Left hindlimb (tissue), 1 donor: ENCODE measurements at places on chromosomes 16 and 17.
A peak's percentile ranks its signal among the peaks of the same experiment; 100 is the strongest.

DNA sequence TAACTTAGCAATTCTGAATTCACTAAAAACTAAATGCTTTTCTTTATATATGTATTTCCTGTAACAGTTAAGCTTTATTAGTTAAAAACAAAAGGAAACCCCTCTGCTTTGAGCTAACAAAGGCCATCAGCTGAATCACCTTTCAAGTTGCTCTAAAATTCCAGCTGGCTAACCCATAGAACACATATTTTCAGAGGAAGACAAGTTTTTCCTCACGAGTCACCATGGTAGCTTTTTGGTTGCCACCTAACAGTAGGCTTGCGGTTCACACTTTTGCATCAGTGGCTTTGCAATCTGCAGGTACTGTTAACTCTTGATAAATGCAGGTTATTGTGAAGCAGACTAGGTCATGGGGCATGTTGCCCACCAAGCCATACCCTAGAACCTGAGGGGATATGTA lies 57.6 kb upstream of the IRX5 start:
- DNase-seq, result no peak

GRCh38 chr16:8183176-8184099 lies 406.9 kb downstream of the TMEM114 start:
- no peak for DNase-seq

GRCh38 chr16:1781254-1781653 lies 1.1 kb downstream of the SPSB3 start:
- no peak for DNase-seq

DNA sequence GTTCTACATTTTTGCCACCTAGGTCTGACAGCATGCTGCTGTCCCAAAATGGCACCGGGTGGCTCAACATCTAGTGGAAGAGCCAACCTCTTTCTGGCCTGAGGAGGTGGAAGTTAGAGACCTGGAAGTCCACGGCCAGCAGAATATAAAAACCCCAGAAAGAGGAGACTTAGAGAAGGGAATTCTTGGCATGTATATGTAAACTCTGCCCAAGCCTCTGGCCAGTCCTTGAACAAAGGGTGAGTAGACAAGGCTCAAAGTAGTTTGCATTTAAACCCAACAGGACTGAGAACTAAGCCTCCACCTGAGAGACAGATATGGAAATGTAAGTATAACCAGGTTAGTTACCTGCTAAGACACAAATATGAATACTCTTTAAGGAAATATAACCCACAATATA lies 210.3 kb downstream of the GRIN2A start:
- no peak for DNase-seq

- DNase-seq, result no peak
These were observed 88.5 kb downstream of the KCNJ12 start for GRCh38 chr17:21464611-21465021.

DNA sequence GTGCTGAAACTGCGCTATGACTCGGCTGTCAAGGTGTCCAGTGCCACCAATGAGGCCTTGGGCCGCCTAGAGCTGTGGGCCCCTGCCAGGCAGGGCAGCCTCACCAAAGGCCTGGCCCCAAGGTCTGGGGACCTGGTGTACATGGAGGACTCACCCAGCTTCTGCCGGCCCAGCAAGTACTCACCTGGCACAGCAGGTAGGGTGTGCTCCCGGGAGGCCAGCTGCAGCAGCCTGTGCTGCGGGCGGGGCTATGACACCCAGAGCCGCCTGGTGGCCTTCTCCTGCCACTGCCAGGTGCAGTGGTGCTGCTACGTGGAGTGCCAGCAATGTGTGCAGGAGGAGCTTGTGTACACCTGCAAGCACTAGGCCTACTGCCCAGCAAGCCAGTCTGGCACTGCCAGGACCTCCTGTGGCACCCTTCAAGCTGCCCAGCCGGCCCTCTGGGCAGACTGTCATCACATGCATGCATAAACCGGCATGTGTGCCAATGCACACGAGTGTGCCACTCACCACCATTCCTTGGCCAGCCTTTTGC lies 25.0 kb downstream of the WNT9B start:
- DNase-seq, result no peak

- DNase-seq, result no peak
These were observed 127.8 kb downstream of the CPPED1 start for GRCh38 chr16:12675852-12676251.

- no peak for DNase-seq
These were observed 5.1 kb downstream of the ETV4 start for GRCh38 chr17:43540821-43541674.

DNA sequence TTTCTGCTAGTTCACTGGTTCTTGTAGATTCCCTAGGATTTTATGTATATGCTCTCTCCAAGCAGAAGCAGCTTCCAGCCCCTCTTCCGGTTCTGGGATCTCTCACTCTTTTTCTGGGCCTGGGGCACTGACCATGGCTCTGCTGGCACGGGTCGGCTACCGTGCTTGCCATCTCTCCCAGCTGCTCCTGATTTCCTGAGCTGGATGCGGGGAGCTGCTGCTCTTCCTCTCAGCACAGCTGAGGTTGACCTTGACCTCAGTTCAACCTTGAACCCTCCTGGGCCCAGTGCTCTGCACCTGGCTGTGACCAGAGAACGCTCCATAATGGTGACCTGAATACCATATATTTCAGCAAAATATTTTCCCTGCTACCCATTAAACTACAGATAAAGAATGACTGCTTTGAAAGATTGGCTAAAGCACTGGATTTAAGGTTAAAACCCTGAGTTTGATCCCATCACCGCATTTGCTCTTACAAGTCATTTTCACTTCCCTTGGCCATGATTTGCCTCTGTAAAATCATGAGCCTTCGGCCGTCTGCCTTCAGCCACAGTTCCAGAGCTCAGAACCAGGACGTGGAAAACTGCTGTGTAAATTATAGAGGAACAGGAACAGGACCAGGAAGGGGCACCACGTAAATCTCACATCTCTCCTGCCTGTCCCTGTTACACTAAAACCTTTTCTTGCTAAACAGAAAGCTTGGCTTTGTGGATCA lies 130.8 kb upstream of the CHMP6 start:
- DNase-seq, result peak; percentile 5

DNA sequence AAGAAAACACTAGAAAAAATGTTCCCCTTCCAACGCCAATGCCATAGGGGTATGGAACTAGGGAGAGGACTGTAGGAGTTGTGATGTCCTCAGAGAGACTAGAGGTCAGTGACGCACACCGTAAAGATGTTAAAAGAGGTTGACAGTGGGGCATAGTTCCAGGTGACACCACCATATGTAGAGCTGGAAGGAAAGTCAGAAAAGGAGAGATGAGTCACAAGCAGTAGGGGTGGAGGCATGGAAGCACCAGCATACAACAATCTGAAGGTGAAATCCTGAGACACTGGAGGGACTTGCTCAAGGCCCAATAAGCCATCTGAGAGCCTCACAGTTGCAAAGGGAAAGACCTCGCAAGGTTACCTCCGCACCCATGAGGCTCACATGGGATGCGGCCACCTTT lies 76.0 kb downstream of the ZNF18 start:
- DNase-seq, result no peak

- no peak for DNase-seq
These were observed 5.4 kb downstream of the MEAK7 start for GRCh38 chr16:84498859-84499620.

DNA sequence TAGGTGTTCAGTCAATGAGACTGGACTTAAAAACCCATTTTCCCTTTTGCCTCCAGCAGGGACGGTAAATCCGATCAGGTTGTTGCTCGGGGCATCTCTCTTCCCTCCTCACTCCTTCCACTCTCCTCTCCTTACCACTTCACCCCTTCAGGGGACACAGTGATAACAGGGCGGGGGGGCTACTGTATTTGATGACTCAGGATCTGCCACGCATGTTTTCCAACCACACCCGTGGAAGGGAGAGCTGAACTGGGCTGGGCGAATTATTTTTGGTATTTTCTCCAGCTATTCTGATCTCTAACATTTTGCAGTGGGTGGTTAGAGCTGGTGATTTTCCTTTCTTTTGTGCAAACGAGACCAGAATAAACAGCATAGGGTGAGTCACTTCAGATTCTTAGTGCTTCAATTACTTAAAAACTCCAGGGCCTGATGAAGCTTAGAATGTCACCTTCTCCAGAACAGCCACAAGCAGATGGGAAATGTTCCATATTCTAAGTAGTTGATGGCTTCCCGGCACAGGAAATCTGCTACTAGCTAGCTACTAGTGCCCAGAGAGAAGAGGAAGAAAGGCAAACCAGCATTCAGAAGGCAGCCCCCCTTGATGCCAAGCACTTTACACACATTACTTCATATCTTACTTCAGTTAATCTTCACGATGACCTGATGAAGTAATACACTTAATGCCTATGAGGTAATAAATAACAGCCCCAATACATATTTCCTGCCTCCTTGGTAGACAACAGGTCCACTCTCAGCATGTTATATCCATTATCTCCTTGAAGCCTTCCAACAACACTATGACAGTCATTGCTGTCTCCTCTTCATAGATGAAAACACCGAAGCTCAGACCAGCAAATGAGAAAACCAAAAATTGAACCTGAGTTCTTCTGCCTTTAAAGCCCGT lies 74.1 kb downstream of the ASIC2 start:
- no peak for DNase-seq

DNA sequence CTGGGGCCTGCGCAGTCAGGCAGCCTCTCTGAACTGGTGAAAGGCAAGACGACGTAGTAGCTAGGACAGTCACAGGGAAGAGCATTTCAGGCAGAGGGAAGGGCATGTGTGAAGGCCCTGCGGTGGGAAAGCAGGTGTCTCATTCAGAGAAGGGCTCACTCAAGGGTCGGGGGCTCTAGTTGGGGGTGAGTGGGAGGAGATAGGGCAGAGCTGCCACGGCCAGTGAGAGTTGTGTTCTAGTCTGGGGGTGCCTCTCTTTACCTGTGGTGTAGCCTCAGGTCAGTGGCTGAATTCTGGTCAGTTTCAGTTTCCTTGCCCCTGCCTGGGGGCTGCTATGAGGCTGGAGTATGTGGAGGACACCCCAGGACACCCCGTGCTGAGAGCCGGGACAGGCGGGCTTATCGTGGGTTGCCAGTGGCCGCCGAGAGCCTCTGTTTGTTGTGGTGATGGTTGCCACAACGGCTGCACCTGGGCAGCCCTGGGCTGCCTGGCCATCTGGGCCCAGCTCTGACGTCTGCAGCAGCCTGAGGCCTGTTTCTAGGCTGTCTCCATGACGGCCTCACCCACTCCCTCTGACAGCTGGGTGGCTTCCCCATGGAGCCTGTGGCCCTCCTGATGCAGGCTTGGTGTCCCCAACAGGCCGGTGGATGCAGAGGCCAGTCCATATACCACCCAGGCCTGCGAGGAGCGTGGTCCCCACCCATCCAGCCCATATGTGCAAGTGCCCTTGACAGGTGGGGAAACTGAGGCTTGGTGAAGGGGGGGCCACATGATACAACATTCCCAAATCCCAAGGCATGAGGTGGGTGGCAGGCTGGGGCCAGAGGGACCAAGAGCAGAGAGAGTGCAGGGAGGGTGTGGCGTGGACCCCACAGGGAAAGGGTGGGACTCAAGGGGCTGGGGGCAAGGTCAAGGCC lies 10.8 kb downstream of the MAP2K3 start:
- DNase-seq, result no peak

DNA sequence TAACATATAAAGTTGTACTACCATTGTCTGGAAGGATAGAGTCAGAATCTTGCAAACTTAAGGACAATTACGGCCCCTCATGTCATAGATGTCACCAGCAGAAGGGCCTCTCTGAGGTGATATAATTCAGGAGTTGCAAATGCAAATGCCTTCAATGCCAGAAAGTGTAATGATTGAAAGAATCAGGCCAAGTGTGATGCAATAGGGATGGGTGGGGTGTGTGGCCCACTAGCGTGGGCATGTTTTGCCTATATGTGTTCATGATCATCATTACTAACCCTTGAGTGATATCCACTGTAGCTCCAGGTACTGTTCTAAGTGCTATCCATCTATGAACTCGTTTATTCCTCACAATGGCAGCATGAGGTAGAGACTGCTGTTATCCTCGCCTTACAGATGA lies 1.1 kb downstream of the DHRS7C start:
- no peak for DNase-seq

- DNase-seq, result no peak
These were observed 11.1 kb upstream of the SLC5A11 start for GRCh38 chr16:24834459-24835335.

DNA sequence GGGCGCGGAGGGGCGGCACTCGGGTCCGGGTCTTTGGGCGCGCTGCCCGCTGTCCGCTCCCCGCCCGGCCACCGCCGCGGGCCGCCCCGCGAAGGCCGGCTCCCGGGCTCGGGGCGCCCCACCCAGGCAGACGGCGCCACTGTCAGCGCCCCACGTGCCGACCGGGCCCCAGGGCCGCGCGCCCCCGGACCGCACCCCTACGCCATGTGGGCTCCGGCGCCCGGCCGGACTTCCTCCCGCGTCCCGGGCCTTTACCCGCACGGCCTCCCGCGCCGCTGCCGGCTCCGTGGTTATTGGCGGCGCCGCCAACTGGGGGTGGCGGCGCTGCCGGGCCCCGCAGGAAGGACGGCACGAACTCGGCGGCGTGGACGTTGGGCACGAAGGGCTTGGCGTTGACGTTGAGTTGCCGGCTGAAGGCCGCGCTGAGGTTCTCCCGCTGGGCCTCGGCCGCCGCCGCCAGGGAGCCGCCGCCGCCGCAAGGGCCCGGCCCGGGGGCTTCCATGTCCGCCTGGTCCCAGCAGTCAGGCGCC lies 577 bp downstream of the GSPT1 start:
- DNase-seq, result peak; percentile 49

- DNase-seq, result no peak
These were observed 48.9 kb downstream of the FBXL20 start for GRCh38 chr17:39352511-39352910.

DNA sequence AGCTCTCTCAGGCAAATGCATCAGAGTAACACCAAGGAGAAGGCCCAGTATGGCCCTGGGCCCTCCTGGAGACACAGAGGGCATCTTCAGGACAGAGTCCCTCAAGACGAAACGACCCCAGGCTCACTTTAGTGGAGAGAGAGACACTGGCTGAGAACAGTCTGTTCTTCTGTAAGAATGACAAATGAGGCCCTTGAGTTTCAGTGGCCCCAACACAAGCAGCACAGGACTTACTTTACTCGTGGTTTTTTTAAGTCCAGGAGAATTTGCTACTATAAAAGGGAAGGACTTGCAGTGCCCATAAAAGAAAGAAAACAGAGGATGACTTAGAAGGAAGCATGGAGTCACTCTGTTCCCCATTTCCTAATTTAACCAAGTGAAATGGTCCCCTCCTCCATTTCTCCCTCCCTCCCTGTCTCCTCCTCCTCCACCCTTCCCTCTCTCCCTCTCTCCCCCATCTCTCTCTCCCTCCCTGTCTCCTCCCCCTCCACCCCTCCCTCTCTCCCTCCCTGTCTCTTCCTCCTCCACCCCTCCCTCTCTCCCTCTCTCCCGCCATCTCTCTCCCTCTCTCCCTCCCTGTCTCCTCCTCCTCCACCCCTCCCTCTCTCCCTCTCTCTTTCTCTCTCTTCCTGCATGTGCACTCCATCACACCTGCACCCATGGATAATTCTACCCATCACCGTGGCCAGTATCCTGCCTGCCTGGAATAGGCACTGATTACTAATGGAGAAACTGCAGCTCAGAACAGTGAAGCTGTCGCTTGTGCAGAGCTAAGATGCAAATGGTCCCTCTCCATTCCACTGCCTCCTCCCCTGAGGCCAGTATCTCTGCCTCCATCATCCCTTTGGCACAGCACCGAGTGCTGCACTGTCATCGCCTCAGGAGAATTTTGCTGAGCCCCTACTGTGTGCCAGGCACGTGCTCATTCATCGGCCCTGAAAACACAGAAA lies 47.3 kb upstream of the RBFOX3 start:
- DNase-seq, result no peak
